ENCODE measurements at places on chromosomes 6 and 20.

DNA sequence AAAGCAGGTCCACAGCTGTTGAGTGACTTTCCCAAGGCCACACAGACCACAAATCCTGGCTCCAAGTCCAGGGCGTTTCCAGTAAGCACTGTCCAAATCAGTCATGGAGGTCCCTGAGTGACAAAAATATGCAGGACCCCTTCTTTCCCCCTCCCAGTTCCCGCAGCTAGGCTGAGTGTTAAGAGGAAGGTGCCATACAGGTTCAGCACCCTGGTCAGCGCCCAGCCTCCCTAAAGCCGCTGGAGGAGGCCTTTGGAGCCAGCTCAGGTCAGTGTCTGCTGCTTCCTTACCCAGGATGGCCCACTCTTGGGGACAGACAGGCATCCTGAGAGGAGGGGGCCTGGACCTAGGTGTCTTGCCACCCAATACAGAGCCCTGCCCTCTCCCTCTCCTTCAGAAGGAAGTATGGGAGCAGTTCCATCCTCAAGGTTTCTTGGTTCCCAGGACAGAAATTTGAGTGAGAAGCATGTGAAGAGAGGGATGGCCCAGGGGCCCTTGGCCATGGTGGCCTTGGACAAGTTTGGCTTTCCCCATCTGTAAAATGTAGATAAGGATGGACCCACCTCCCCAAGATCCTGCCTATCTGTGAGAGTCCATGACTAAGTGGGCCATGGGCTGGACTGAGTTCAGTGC lies 13.2 kb downstream of the TMEM74B start:
- no peak for DNase-seq

DNA sequence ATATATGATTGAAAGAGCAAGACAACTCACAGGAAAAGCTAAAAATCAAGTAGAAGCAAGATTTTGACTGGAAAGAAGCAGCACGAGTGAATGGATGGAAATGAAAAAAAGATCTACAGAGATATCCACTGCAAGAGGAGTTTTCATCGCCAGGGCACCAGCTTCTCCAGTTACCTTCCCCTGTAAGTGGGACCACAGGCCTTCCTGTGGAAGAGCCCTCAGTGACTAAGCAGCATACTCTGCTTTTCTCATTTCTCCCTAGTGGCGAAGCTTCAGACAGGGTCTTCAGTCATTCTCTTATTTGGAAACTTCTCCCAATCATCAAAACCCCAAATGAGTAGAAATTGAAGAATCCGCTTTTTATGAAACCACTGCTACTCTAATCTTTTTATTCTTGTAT lies 40.5 kb downstream of the ADGRB3 start:
- DNase-seq: no peak

- no peak for DNase-seq
Measured at GRCh38 chr6:128370072-128370471, 150.3 kb downstream of the PTPRK start.

DNA sequence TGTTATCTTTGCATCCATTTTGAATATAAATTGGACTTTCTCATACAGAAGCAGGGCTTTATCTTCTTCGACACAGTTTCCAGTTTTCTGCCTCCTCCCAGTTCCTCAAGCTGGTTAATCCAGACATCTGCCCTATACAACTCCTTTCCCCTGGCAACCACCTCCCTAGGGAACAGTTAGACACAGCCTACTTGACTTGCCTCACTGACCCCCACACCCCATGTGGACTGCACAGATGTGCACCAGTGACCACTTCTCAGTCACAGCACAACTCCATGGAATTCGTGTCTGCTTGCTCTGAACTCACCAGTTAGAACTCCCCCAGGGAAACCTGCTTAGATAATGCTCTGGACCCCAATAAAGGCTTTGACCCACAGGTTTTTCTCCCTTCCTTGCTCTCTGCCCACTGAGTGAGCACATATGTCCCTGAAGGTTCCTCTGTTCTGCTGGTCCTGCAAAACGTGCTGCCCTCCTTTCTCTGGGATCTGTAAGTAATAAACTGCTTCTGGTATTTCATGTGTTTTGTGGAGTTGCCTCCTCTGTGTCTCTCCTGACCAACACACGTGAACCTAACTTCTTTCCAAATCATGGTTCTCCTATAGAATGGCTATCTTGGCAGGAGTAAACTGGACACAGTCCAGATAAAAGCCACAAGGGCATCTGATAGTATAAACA lies 351.2 kb downstream of the CD83 start:
- DNase-seq: no peak

GRCh38 chr6:53974941-53975340 lies 136.3 kb upstream of the MLIP start:
- no peak for DNase-seq

DNA sequence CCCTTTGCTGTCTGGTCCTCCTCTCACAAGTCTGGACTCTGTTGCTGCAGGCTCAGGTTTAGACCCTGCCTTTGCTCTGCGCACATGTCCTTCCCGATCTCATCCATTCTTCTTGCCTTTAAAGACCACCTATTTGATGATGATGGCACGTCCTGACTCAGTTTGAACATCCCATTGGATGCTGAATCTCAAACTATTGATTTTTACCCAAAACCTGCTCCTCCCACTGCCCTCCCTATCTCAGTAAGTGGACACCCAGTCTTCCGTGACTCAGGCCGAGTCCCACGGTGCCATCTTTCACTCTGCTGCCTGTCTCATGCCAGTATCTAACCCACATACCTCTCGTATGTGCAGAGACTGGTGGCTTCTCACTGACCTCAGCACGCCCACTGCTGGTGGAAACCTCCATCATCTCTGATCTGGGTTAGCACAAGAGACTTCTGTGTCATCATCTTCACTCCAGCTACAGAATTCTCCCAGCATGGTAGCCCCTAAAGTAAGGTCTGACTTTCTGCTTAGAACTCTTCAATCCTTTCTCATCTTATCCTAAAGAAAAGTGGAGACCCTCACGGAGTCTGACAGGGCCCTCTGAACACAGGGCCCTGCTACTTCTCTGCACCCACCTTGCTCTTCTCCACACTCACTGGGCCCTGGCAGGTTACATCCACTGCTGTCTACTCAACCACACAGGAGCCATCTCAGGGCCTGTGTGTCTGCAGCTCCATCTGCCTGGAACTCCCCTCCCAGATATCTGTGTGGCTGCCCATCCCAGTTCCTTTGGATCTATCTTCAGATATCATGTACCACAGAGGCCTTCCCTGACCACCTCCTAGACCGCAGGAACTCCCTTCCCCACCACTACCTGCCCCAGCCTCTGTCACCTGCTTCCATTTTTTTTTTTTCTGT lies 387.1 kb upstream of the AGPAT4 start:
- DNase-seq: no peak

DNA sequence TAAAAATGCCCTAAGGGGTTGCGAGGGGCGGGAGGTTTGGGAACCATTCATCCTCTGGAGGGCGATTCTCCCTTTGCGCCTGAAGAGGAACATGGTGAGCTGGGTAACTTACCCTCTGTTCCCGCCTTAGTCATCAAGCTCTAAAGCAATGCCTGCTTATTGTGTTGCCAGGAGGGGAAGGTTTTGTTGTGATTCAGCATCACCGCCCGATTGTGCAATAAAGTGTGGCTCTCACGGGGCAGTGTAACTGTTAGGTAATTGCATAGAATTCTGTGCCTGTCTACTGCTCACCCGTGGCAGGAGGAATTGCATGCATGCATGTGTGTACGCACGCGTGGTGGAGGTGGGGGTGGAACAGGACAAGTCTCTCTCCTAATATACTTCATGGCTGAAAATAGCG lies 95.5 kb upstream of the AGPAT4 start:
- no peak for DNase-seq

DNA sequence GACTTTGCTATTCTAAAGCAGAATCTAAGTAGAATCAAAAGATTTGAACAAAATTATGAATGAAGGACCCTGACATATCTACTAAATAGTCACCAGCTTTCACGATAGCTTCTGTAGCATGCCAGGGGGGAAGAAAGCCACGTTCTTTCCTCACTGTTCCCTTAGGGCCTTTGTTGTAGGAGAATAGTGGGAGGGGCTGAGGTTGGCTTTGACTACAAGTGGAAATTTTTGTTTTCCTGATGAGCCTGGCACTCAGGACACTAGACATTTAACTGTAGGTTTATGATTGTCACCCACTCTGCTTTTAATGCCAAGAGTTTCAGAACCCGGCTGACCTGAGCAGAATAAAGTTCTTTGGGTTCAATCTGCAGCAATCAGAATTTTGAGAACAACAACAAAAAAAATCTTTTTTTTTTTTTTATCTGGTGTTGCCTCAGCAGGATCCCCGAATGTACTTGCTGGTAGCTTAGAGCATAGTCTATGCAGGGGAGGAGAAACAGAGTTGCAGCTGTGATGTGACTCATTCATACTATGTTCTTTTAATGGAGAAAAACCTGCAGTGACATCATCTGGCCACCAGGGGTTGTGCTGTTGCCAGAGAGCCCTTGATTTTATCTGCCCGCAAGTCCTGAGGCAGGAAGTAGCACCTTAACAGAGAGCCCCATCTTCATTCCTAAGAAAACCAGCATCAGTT lies 38.5 kb downstream of the TPD52L1 start:
- no peak for DNase-seq

DNA sequence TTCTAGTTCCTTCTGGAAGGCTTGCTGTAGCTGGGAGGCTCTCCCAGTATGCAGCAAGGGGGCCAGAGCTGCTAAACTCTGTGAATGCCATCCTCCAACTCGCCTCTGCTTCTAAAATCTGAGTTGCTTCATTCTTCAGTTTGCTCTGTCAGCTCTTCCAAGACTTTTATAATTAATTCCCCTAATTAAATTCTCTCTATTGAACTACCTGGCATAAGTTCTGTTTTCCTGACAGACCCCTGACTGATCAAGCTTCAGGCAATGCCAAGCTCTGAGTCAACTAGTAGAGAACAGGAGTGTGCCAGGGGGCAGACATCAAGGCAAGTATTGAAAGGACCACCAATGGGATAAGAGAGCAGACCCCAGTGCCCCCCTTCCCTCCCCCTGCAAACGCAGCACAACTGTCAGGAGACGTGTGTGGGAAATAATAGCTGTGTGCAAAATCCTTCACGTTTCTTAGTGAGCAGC lies 109.3 kb upstream of the TAB2 start:
- DNase-seq: no peak

- no peak for DNase-seq
Measured at GRCh38 chr6:17211101-17211500, 70.1 kb upstream of the RBM24 start.

DNA sequence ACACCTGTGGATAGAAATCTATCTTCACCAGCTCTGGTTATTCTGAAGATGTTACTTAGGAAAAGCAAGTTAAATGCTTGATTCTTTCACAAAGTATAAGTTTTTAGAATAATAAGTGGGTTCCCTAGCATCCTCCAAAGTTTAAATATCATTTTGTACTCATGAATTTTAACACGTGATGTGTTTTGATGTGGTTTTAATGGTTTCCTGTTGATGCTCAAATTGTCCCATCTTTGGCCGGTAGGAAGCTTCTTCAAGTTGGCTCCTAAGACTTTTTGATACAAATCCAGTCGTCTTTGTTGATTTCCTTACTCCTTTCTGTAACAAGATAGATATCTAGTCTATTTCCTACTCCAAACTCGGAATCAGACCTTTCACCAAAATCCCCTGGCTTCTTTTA lies 94.5 kb upstream of the STXBP5 start:
- DNase-seq: no peak

DNA sequence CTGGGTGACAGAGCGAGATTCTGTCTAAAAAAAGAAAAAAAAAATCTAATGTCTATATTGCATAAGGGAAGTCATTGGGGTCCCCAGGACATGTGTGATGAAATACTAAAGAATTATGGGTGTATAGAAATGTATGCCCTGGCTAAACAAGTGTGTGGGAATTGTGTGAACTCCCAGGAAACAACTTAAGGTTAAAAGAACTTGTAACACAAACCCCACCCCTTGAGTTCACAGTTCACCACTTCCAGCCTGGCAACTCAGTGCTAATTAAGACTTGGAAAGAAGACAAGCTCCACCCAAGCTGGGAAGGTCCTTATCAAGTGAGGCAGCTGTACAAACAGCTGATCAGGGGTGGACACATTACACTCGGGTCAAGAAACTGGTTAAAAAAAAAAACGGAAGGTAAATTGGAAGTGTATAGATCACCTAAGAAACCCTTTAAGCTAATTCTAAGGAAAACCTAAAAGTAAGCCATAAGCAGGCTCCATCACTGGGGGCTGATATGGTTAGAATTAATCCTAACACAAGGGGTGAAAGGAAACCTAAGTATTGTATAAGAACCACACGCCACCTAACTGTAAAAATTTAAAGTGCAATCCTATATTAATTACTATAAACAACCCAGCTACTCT lies 25.2 kb downstream of the HLA-A start:
- DNase-seq: no peak

- DNase-seq: no peak
Measured at GRCh38 chr6:161917645-161918044, 643.8 kb upstream of the AGPAT4 start.

DNA sequence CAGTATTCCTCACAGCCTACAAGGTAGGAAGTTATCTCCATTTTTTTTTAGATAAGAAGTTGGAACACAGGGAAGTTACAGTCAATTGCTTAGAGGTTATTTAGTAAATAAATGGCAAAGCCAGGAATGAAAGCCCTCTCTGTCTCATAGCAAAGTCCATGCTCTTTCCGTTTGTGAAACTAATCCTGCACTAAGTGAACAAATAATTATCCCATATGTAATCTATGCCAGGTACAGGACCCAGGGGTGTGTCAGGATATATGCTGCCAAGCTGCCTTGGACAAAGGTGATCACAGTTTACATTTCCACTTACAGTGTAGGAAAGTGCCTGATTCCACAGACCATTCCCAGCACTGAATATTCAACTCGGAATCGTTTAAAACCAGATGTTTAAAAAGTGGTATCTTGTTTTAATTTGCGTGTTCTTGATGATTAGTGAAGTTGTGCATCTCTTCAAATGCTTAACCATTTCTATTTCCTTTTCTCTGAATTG lies 13.6 kb upstream of the GMDS start:
- no peak for DNase-seq

DNA sequence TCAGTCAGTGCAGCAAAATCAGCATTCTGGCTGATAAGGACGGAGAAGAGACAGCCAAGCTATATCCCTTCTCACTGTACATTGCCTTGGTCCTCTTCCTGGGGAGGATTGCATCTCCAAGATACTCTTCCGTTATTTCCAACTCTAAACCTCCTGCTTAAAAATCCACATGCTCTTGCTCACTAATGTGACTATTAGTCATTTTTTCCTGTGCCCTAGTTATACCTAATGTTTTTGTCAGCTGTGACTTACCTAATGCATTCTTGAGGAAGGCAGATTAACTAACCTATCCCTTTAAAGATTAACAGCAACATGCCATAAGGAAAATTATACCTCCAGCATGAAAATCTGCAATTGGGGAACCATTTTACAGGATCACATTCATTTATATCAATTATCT lies 317.6 kb downstream of the BTBD9 start:
- DNase-seq: no peak

DNA sequence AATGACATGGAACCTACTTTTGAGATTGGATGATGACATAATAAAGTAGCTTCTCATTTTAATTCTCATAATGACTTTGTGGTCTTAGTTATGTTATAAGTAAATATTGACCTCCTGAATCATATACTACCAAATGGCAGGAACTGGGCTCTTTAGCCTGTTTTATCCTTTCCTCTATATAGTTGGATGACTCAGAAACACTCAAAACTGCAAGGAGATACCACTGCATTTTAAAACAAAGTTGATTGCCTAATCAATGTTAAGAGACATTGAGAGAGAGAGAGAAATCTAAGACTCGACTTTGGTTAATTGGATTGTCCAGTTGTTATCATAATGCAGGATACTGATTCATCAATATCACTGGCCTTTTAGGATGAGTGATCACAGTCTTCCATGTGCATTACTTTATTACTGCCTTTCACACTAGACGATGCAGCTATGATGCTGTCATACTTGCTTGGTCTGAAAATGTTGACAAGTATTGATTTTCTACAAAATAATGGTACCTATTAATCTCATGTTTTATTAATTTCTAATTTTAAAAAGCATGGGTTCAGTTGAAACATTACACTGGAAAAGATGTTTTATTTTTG lies 320.0 kb downstream of the NKAIN2 start:
- DNase-seq: no peak
